ENCODE measurements at places on chromosomes 11 and 22.
A peak's percentile ranks its signal among the peaks of the same experiment; 100 is the strongest.

GRCh38 chr11:37038911-37039310, 440.9 kb upstream of the RAG2 start:
- no peak for DNase-seq

GRCh38 chr22:26479043-26479791, 4.4 kb downstream of the HPS4 start:
- DNase-seq: no peak

DNA sequence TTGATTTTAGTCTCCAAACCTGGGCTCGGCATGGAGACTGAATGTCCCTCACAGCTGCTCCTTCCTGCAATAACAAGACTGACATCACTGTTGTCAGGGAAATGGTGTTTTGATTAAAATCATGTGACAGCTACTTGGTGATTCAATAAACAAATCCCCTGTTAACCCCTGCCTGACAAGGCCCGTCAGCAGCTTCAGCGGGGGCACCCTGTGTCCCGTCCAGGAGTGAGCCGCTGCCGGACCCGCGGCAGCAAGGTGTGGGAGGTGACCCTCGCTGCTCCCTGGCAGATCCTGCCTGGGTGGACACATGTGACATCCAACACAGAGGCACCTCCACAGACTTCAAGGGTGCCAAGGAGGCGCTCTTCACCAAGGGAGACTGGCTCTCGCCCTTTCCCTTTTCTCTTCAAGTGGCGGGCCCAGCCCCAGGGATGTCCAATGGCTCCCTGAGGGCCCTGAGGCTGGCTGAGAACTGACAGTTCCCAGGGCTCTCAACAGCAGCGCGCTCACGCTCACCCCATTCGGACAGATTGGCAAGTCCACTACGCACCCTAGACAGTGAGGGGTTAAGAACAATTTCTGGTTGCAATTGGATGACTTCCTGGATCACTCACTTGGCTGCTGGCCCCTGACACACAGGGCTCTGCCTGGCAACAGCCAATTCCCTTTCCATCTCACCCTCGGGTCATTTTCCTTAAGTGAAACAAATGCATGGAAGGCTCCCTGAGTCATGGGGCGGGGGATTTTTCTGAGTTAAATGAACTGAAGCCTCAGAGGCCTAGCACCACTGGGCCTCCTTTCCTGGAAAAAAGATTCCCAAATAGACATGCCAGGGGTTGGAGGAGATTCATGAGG, 30.7 kb downstream of the PPP2R1B start:
- no peak for DNase-seq

DNA sequence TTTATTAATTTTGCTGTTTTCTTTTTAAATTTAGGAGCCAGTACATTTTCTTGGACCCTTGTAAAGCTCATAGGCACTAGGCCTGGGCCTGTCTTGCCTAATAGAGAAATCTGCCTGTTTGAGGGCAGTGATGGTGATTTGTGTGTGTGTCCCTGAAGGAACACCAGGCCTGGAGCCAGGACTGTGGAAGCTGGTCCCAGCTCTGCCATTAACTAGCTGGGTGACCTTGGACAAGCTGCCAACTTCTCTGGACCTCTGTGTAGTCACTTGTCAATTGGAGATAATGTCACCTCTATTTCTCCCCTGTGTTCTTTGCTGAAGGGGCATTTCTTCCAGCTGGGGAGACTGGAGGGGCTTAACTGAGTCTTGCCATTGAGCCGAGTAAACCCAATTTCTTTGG, 16.0 kb upstream of the FTH1 start:
- no peak for DNase-seq

DNA sequence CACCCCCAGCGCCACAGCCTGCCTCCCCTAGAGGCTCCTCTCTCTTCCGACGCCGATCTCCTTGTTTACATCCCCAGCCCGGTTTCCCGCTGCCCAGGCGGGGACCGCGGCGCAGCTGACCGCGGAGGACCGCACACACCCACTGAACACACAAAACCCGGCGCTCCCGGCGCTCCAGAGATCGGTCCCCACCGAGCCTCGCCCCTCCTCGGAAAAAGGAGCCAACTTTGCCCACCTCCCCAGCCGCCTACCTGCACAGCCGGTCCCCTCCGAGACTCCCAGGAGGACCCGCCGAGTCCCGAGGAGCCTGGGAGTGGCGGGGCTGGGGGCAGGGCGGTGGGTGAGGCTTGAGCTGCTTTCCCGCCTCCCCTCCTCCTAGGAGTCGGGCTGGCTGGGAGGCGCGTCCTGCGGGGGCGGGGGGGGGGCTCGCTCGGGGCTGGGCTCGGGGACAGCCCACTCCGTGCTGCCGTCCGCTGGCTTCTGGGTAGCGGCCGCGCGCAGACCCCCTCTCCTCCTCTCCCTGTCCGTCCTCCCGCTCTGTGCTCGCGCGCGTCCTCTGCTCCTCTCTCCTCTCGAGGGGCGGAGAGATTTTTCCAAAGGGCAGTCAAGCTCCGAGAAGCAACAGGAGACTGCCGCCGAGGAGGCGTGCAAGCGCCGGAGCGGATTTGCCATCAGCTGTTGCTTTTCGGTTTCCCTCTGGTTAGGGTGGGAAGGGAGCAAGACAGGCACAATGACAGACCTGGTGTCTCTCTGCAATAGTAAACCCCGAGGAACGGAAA, at the start of gene FXYD6:
Gene FXYD6, minus strand, starts transcription at position 318 of the 779 bp plus-strand sequence. CDS start 33,882 bp downstream, outside the sequence.
- no peak for DNase-seq

- no peak for DNase-seq
Observed at GRCh38 chr22:47308886-47309285, 546.4 kb downstream of the TBC1D22A start.

DNA sequence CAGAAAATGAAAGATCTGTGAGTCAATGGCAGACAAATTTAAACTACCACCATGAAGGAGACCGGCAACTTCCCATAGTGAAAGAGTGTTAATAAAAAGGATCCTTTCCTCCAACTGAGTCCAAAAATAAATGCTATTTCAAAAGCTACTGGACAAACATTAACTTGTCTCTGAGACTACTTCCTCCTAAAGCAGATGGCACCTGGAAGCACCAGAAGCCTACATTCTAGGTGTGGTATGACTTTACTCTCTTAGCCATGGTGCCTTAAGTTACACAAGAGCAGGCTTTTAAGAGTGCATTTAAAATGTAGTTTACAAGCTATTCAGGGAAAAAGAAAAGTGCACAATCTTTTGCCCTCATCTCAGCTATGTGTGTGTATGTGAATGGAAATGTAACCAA, 2.5 kb downstream of the ARHGAP32 start:
- no peak for DNase-seq

DNA sequence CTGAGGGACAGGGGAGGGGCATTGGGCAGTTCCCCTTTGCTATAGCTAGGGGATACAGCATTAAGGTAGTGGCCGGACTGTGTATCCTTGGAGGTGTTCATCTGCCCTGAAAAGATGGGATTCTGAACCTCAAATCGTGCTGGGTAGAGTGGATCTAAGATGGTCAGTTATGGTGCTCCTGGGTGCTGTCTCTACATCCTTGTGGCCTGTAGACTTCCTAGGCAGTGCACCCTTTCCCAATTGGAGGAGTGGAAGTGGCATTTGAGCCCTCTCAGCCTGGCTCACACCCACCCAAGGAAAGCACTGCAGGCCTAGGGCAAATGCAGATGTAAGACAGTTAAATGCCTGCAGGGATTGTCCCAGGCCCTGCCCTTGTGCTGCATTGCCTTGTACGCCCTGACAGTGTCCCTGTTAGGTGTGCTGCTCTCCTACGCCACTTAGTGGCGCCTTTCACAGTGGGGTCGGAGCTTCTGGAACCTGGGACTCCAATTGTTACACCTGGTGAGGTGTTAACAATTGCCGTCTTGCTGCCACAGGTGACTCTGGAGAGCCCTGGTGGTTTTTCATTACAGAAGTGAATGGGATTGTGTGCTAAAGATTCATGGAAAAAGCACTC, 35.0 kb downstream of the PPFIBP2 start:
- DNase-seq: peak; percentile 35

- no peak for DNase-seq
Observed at GRCh38 chr11:11975201-11976092, 33.0 kb downstream of the DKK3 start.

GRCh38 chr22:23892706-23893105, 1.5 kb upstream of the MIF start:
- no peak for DNase-seq

DNA sequence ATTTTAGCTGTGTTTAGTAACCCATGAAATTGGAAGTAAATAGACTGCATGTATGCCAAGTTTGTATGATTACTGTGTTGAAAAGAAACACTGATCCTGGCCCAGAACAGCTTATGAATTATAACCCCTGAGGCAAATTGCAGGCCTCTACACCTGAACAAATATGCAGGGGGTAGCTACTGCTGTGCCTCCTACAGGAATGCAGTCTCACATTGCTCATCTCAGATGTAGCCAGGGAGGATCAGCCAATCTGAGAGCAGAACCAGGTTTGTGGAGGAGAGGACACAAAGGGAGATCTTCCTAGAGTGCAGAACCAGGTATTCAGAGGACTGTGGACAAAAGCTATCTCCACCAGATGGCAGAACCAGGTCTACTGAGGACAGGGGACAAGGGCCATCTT, 442.2 kb upstream of the DDI1 start:
- no peak for DNase-seq

- no peak for DNase-seq
Observed at GRCh38 chr11:33476945-33477606, 219.9 kb downstream of the HIPK3 start.

DNA sequence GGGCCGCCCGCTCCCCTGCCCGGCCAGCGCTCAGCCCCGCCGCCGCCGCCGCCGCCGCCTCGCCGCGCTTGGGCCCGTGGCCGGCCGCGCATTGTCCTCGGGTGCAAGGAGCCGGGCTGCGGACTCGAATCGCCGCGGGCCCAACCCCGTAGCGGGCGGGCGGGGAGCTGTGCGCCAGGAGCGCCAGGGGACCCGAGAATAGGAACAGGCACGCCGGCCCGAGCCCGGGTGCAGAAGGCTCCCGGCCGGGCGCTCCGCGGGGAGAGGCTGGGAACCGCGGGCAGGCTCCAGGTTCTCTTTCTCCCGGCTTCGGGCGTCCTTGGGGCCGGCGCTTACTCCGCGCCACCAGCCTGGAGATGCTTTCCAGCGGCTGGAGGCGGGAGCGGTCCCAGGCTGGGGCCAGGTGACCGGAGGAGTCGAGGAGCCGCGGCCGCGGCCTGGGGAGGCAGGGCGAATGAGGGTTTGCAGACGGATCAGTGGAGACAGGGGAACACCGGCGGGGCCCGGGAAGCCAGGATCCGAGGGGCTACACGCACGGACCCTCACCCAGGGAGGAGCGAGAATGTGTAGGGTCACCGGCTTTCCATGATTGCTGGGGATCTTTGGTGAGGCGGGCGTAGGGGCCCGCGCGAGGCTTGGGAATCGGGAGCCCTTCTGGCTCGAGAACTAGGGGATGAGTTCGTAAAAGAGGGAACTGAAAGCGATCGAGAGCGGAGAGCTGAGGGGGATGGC, 726 bp downstream of the PKNOX2 start:
- peak; percentile 42 for DNase-seq

- DNase-seq: no peak
Observed at GRCh38 chr11:8297781-8298440, 34.2 kb upstream of the LMO1 start.

GRCh38 chr11:11243209-11243589, 109.9 kb downstream of the CSNK2A3 start:
- no peak for DNase-seq

- no peak for DNase-seq
Observed at GRCh38 chr11:118524757-118525470, 2.4 kb upstream of the TTC36 start.

DNA sequence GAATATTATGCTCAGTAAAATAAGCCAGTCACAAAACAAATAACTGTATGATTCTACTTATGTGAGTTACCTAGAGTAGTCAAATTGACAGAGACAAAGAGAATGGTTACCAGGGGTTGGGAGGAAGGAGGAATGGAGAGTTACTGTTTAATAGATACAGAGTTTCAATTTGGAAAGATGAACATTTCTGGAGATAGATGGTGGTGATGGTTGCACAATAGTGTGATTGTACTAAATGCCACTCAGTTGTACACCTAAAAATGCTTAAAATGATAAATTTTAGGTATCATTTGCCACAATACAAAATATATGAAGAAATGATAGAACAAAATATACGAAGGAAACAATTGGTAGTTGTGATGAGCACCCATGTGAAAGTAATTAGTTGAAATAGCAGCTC, 43.4 kb downstream of the PDHX start:
- no peak for DNase-seq

DNA sequence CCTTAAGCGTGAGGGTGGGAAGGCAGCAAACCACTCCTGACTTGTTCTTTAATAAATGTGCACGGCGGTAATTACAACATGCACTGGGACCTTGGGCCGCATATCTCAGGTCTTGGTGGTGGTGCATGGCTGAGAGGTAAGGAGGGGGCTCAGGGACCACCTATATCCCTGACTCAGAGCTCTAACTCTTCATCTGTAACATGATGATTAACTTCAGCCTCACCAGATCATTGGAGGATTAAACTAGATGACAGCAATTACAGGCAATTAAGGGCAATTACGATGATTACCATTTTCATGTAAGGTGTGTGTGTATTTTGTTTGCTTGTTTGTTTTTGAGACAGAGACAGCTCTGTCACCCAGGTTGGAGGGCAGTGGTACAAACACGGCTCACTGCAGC, 45.0 kb downstream of the FBLN1 start:
- DNase-seq: no peak

- DNase-seq: no peak
Observed at GRCh38 chr11:68691402-68691784, 7.0 kb downstream of the GAL start.

- DNase-seq: no peak
Observed at GRCh38 chr11:32334822-32335221, 100.5 kb downstream of the WT1 start.

GRCh38 chr11:3169255-3170043, 4.3 kb upstream of the OSBPL5 start:
- no peak for DNase-seq

- no peak for DNase-seq
Observed at GRCh38 chr11:126246636-126247035, 22.1 kb downstream of the SRPRA start.
